ENCODE measurements at places on chromosomes 16 and 17.
A peak's percentile ranks its signal among the peaks of the same experiment; 100 is the strongest.

DNA sequence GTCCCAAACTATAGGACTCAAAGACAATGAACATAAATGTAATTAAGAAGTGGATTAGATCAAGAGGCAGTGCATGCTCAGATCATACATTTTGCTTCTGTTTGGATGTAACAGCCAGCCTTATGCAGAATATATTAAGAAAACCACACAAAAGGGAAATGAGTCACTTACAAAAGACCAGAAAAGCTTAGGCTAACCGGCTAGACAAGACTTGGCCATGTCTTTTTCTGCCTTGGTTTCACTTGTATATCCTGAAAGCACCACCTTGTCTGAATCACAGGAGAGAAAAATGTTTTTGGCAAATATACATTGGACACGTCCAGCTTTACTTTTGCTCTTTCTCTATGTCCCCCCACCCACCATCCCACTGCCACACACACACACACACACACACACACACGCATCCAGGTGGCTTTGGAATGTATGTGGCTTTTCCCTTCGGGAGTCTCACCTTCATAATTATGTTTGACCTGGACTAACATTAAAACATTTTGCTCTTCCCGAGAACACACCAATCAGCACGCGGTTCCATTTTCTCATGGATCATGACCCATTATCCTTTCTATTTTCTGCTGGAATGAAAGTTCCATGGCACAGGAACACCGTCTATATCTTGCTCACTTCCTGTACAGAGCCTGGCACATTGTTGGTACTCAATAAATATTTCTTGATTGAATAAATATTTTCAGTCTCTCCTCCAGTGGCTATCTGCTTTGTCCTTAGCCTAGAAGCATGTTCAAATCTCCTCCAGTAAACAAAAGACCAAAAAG lies 64.6 kb downstream of the CDK5R1 start:
- DNase-seq = no peak

- DNase-seq = no peak
Measured at GRCh38 chr16:65309354-65309753, 187.5 kb upstream of the CDH11 start.

GRCh38 chr17:75706042-75706728 lies 15.1 kb upstream of the ITGB4 start:
- DNase-seq = no peak

- DNase-seq = no peak
Measured at GRCh38 chr16:1640261-1640941, 28.2 kb downstream of the CRAMP1 start.

- DNase-seq = no peak
Measured at GRCh38 chr17:48123111-48123510, 15.5 kb downstream of the SNX11 start.

GRCh38 chr17:77372444-77373298 lies 231.9 kb downstream of the SEC14L1 start:
- DNase-seq = no peak

DNA sequence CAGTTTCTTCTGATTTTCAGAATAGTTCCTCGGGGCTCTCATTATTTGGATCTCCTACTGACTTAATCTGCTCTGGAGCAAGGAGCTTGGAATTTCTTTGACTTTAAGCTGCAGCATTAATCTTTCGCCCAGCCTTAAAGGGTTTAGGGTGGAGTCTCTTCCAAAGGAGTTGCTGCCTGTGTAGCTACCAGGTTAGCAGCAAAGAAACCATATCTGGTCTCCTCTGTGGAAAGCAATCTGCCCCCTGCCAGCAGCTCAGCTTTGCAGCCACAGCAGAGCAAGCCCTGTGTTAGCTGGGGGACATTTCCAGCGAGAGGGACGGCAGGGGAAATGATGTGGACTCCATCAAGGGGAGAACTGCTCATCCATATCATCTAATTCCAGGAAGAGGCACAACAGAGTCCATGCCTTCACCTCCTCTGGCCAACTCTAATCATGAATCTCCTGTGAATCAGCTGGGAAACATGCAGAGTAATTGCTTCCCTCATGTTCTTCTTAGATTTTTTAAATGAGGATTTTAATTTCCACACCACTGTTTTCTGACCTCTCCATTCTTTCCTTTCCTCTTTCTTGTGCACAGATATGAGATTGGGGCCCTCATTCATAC lies 827.6 kb upstream of the CA10 start:
- DNase-seq = no peak

DNA sequence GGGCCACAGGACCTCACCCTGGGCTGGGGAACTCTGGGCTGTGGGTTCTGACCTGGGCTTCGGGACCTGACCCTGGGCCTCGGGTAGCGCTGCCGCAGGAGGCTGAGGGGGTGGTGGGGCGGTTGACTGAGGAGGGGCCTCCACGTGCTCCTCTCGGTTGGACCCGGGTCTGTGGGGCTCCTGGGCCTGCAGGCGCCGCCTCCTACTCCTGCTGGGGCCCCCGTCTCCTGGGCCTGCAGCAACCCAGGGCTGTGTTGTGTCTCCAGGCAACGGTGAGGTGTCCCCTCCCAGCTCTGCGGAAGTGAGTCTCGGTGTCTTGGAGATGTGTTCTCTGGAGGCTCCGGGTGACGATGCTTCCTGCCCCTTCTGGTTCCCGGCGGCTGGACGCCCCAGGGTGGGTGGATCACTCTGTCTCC lies 41.5 kb upstream of the GNG13 start:
- DNase-seq = no peak

- no peak for DNase-seq
Measured at GRCh38 chr16:9934723-9935508, 247.3 kb downstream of the GRIN2A start.

DNA sequence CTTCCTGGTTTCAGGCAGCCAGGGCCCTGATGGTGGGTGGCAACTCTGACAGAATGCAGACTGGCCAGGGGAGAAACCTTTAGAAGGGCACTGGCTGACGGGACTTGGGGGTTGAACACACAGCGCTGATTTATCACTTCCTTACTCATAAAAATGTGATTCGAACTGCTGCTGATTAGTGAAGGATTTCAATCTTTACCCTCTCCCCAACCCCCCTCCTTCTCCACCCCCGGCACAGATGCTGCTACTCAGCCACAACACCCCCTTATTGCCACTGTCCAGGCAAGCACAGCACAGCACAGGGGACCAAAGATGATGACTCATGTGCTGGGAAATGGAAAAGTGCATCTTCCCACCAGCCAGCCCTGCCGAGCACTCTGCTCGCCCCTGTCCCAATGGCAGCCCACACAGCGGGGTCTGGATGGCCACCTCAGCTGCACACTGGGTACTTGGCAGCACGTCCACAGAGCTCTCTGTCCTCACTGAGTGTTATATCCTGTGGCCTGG lies 70.1 kb downstream of the SMG6 start:
- peak; percentile 66 for DNase-seq

DNA sequence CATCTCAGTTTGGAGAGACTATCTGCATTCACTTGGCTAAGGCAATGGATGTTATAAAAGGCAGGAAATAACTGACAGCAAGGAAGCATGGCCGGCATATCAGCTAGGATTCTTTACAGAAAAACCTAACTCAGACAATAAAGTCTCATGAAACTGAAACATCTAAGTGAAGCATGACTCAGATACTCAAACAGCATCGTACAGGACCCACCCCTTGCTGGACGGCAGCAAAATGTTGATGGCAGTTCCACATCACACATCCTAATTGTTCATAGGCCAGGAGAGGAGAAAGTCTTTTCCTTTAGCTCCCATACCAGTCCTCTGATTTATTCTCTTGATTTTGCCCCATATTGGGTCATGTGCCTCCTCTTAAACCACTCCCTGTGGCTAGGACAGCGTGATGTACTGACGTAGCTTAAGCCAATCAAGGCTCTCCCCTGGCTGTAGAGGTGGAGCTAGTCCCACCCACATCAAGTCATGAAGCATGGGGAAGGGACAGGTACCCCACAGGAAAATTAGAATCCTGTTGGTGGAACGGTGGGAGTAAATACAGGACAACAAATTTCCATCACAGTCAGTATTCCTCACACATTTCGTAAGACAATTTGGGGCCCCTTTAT lies 178.9 kb downstream of the IRX3 start:
- no peak for DNase-seq

- DNase-seq = no peak
Measured at GRCh38 chr16:89981414-89981813, 32.9 kb downstream of the DEF8 start.

DNA sequence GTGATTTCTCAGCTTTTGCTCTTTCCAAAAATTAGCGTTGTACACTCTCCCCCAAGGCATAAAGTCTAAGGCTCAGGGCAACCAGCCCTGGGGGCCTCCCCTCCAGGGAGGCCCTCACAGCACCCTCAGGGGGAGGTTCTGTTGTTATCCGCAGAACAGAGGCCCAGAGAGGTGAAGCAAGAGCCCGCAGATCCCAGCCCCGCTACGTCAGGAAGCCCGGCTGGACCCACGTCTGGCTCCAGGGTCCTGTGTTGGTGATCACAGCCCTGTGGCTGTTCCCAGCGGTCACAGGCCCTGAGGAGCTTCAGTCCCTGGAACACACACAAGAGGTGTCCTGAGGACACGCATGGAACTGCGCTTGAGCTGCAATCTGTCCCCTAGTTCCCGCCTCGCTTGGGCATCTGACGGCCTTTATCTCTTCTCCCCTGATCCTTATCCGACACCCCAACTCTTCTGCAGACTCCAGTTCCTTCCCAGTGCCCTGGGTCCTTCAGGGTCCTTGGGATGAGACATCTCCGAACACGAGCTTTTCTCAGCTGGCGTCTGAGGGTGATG lies 1.1 kb upstream of the ZG16B start:
- DNase-seq = no peak

DNA sequence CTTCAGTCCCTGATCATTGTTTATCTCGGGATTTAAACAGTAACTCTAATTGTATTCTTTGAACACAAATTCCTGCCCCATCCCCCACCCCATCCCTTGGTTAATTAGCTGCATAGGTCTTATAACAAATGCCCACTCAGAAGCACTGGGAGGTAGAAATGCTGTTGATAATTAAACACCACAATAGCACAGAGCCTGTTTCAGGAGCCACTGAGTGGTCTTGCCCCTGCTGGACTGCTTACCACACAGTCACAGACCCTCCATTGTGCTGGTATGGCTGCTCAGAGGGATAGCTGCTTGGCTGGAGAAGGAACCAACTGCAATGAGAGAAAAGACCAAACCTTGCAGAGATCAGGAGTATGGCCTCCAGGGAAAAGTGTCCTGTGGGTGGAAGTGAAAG lies 214.1 kb downstream of the ANKFN1 start:
- DNase-seq = no peak

DNA sequence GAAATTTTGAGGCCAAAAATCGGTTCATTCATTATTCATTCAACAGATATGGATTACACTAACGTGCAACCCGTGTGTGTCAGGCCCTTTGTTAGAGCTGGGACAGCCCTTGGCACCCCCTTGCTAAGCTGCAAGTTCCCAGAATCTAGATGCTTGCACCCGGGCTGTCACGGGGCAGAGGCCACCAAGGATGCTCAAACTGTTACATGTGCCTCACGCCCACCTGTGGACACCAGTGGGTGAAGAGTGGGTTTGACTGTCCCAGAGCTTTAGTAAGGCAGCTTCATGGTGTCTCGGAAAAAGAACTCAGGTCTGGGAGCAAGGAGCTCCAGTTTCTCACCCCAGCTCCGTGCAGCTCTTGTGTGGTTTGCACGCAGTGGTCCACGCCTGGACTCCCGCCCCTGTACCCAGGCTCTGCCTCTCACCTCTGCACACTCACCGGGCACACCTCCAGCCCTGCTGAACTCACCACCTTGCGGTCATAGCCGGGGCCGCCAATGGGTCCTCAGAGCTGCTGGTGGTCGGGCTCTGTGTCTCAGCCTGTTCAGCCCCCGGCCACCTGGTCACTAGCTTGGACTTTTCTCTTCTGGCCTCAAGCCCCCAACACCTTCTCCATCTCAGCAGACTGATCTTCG lies 53.7 kb upstream of the CACNG4 start:
- no peak for DNase-seq

- peak; percentile 37 for DNase-seq
Measured at GRCh38 chr17:75561927-75562603, 25.5 kb upstream of the MYO15B start.

- no peak for DNase-seq
Measured at GRCh38 chr17:78952706-78953105, 27.0 kb downstream of the LGALS3BP start.

GRCh38 chr17:18968945-18969887 lies 17.3 kb downstream of the SLC5A10 start:
- DNase-seq = no peak
